Stimulated activated naive CD8-positive, alpha-beta T cell treated with anti-CD3 and anti-CD28 coated beads, Interleukin-15, Interleukin-2, amounts not matched to agents 100 U/mL and 50 U/mL, for 24 hours (primary cell): ENCODE measurements at places on chromosomes 5 and 9.

GRCh38 chr5:119218830-119219782 is 136.7 kb upstream of the TNFAIP8 start:
- no peak for DNase-seq

DNA sequence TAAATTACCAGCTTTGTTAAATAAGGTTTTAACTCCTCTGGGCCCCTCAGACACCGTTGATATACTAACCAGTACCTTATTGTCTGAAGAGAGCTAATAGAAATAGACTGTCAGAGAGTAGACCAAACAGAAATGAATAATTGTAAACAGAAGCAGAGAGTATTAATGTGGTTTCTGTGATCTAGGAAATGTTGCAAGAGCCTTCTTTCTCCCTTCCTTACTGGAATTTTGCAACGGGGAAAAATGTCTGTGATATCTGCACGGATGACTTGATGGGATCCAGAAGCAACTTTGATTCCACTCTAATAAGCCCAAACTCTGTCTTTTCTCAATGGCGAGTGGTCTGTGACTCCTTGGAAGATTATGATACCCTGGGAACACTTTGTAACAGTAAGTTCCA is 5.1 kb downstream of the TYRP1 start:
- no peak for DNase-seq

DNA sequence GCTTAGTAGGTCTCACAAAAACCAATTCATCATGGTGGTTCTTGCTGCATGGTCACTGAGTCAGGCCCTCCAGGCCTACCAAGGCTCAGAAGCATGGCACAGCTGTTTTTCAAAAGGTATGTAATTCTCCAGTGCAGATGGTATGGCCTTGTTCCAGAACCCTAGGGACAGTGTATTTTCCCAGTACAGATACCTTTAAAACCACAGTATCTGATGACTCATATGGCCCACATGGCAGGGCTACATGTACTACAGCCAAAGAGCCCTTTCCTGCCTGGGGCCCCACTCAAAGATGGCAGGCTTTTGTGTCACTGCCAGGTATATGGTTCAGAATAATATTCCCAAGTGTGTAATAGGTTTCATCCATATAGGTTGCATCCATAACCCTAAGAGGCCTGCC is 16.5 kb downstream of the CSF2 start:
- DNase-seq, result no peak

DNA sequence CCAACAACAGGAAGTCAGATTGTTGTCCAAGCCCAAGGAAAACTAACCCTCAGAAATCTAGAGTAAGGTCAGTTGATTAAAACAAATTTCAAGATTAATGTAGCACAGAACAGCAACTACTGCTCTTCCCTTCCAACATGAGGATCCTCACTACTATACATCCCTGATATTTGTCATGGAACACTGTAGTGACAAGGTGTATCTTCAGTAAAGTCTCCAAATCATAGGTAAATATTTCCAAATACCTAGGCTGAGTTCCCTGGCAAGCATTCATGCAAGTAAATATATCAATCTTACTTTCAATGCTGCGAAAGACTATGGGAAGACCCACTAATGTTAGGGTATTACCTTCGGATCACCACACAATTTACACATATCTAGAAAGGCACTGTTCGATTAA is 986.9 kb upstream of the ARRDC3 start:
- no peak for DNase-seq
